ENCODE measurements at places on chromosomes 2 and 18.

DNA sequence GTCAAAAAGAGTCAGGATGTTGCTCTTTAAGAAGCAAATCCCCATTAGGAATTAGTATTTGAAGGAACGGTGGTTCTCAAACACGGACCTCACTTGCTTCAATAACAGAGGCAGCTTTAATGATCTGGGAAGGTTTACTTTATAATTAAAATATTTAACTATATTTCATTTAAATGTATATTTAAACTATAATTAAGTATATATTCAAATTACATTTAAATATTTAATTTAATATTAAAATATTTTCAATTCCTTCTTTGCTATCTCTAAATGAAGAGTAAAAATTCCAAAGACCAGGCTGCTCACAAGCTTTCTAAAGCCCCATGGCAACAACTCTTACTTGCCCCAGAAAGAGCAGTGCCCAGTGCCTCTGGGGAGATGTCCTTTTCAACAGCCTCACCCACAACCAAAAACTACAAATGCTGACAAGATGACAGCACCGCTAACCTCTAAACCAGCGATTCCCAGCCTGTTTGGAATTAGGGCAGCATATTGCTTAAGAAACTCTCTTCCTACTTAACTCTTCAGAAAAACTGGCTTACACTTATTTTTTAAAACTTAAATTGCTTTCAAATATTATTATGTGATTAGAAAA, 62.9 kb upstream of the POU3F3 start:
- no peak for DNase-seq

DNA sequence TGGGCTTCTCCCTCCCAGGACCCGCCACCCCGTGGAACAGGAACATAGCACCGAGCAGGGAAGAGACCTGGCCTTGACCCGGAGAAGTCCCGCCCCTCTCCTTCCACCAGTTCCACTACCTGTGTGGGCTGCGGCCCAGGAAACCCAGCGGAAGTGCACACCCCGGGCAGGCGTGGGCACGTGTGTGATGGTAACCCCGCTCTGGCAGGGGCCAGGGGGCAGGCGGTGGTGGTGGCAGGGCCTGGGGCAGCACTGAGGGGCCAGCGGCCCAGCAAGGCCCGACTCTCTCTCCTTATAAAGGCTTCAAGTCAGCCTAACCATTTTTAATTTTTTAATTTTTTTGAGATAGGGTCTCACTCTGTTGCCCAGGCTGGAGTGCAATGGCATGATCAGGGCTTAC, 129.0 kb upstream of the FAM98A start:
- no peak for DNase-seq

GRCh38 chr18:79367989-79368388, 27.7 kb upstream of the NFATC1 start:
- no peak for DNase-seq

GRCh38 chr2:96739076-96739632, 710 bp downstream of the LMAN2L start:
- no peak for DNase-seq

GRCh38 chr2:479031-479430, 191.1 kb upstream of the ALKAL2 start:
- DNase-seq, result no peak

DNA sequence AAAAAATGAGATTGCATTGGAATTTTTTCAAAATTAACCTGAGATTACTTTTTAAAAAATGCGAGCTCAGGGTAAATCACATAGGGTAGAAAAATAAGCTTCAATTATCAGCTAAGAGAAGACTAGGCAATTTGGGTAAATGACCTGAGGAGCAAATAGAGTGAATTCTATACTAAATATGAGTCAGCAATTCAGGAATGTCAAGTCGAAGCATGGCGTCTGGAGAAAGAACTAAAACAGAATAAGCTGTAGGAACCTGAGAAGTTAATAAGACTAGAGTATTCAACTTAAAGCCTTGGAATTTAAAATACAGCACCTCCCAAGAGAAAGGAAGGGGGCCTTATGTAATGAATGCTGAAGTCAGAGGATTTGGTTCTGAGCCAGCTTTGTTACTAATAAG, 487.0 kb downstream of the SUCLG1 start:
- DNase-seq, result no peak

DNA sequence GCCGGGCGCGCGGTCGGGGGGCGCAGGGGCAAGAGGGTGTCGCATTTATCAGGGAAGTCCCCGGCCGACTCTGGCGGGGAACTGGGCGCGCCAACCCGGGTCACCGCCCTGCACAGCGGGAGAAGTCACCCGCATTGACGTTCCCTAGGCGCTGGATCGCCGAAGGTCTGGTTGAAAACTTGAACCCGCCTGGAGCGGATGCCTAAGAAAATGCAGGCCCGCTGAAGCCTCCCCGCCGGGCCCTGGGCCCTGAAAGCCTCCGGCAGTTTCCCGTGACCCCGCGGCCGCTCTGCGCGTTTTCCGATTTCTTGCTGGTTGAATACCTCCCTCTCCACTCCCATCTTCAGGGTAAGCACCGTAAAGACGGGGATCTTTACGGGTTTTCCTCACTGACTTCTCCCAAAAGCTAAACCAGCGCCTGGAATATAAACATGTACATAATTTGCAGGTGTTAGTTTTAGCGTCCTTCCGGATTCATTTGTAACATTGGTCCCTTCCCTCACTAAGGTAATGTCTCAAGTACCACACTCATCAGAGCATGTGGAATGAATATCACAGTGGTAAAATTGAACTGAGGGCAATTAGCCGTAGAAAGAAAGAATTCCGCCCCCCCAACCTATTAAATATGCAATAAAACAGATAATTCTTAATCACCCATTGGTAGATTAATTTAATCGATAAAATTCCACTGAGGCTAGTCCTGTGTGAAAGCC, 675 bp upstream of the SPIRE1 start:
- no peak for DNase-seq

- no peak for DNase-seq
Measured at GRCh38 chr2:121329786-121330185, 44.8 kb upstream of the TFCP2L1 start.

- DNase-seq, result no peak
Measured at GRCh38 chr2:11416186-11416585, 49.8 kb downstream of the E2F6 start.

DNA sequence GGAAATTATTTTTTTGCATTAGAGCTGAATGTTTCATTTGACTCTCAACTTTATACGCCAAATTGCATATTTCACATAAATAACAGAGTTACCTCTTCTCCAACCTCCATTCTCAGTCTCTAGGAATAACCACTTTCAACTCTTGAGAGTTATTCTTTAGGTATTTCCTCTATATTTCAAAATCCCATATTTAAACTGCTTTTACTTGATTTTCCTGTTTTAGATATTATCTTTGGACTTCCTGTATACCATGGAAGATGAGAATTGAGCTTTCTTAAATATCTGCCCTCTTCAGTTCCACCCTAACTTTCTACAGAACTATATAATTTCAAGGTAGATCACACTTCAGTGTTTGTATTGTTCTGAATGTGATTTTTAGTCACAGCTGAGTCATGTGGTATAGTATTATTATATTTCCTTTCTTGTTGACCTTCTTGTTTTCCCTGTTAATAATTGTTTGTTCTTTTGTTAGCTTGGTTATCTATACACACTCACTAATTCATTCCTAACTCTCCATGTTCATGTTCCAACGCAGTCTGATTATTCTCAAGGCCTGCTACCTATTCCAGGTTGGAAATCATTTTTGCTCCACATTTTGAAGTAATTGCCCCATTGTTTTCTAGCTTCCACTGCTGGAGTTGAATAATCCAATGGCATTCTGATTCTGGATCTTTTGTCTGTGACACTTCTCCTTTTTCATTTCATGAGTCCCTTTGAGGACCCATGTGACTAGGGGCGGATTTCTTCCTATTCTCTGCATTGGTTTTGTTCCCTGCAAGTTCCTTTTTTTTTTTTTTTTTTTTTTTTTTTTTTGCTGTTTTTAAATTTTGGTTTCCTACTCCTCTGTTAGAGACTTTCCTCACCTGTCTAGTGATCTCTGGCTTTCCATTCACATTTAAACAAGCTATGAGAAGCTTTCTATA, 156.8 kb upstream of the RBMS1 start:
- DNase-seq, result no peak

DNA sequence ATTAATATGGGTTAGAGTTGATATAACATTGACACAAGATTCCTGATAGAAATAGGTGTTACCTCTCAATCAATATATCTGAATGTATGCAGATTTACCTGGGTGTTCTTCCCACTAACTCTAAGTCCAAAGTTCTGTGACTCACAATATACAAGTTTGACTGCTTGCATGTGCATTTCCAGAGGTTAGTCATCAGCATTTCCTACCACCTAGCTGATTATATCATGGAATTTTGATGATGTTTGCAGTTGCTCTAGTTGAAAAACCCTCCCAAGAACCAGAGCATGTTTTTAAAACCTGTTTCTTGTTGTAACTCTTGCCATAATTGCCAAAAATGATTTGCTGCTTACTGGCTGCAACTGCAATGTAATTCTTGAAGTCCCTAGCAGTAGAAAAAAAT, 15.0 kb upstream of the DSG1 start:
- DNase-seq, result no peak

Measured in caudate nucleus (tissue), 63 donors.